ENCODE measurements at places on chromosomes 3 and 15.
A peak's percentile ranks its signal among the peaks of the same experiment; 100 is the strongest.

GRCh38 chr15:49863431-49864224 is 242.8 kb downstream of the DTWD1 start:
- no peak for DNase-seq

DNA sequence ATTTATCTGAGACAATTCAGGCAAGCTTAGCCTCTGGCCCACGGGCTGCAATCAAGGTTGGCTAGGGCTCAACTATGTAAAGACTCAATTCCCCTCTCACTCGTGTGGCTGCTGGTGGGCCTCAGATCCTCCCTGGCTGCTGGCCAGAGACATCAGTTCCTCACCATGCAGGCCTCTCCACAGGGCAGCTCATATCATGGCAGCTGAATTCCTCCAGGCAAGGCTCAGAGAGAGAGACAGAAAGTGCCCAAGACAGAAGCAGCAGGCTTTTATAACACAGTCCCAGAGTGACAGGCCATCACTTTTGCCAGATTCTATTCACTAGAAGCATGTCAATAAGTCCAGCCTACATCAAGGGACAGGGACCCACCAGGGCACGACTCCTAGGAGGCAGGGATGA is 63.2 kb downstream of the XXYLT1 start:
- DNase-seq, result no peak

DNA sequence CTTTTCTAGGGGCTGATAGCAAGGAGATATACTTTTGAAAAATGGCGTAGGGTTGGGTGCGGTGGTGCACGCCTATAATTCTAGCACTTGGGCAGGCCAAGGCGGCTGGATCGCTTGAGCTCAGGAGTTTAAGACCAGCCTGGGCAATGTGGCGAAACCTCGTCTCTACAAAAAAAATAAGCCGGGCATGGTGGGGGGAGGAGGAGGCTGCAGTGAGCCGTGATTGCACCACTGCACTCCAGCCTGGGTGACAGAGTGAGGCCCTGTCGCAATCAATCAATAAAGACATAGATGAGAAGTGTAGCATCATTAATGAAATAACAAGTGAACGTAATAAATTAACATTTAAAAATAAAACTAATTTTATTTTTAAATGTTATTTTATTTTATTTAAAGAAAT is 134.6 kb downstream of the SLCO3A1 start:
- DNase-seq, result no peak

GRCh38 chr3:5787861-5788488 is 600.5 kb downstream of the EDEM1 start:
- no peak for DNase-seq

- DNase-seq, result no peak
These were observed 311.4 kb downstream of the UNC13C start for GRCh38 chr15:54289590-54290136.

DNA sequence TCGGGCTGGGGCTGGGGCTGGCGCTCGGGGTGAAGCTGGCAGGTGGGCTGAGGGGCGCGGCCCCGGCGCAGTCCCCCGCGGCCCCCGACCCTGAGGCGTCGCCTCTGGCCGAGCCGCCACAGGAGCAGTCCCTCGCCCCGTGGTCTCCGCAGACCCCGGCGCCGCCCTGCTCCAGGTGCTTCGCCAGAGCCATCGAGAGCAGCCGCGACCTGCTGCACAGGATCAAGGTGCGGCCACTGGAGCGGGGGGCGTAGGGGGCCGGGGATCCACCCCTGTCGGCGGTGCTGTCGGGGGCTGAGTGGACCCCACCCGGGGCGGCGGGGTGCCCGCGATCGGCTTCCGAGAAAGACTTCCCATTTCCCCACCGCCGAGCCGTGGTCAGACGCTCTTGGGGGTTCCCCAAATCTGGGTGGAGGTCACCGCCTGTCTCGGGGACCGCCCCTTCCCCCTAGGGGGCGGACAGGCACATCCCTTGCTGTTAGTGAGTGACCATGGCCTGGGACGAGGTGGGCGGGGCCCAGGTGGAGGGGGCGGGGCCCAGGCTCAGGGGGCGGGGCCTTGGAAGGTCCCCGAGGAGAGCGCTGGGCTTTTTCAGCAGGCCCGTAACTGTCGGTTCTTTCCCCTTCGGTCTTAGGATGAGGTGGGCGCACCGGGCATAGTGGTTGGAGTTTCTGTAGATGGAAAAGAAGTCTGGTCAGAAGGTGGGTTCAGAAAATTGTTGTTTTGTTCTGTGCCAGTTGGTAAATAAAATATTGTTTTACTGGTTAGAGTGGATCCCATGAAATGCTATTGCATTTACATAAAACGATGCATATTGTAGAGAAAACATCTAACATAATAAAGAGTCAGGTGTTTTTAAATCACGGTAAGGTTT is 578 bp downstream of the LACTB start:
- DNase-seq, result peak; percentile 38

DNA sequence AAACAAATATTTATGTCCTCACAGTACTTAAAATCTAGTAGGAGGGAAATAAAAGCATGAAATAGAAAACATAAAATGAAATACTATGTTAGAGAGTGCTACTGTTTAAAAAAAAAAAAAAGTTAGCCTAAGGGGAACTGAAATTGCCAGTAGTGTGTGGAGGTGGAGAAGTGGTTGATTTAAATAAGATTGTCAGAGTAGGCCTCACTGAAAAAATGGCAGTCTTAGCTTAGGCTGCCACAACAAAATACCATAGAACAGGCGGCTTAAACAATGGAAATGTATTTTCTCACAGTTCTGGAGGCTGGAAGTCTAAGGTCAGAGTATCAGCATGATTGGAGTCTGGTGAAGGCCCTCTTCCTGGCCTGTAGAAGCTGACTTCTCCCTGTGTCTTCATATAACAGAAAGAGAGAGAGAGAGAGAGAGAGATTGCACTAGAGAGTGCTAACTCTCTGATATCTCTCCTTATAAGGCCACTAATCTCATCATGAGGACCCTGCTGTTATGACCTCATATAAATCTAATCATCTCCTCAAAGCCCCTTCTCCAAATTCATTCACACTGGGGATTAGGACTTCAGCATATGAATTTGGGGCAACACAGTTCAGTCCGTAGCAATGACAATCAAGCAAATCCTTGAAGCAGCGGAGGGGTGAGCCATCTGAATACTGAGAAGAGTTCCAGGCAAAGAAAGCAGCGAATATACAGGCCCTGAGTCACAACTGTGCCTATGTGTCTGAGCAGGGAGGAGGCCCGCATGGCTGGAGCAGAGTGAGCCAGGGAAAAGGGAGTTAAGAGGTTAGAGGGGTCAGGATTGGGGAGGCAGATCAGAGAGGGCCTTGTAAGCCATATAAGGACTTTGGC is 23.6 kb upstream of the LRRC34 start:
- DNase-seq, result no peak

DNA sequence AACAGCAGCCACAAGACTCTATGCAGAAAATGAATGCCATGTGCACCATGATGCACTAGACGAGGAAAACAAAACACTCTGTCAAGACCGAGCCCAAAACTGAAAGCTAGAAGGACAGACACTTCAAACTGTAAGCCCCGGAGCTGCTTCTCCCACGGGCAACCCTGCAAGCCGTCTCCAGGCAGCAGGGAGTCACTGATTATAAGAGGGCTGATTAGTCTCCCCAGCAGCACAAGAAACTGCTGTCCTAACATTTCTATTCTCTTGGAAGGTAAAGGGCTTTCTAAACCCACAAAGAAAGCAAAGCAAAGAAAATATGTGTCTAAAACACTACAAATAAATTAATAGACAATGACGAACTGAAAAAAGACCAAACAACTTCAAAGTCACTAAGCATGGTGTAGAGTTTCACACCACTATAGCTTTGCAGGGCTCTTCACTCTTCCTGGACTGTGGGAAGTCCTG is 15.5 kb downstream of the TBC1D2B start:
- DNase-seq, result no peak

- DNase-seq, result no peak
These were observed 1.9 kb upstream of the RAB43 start for GRCh38 chr3:129123314-129124060.

DNA sequence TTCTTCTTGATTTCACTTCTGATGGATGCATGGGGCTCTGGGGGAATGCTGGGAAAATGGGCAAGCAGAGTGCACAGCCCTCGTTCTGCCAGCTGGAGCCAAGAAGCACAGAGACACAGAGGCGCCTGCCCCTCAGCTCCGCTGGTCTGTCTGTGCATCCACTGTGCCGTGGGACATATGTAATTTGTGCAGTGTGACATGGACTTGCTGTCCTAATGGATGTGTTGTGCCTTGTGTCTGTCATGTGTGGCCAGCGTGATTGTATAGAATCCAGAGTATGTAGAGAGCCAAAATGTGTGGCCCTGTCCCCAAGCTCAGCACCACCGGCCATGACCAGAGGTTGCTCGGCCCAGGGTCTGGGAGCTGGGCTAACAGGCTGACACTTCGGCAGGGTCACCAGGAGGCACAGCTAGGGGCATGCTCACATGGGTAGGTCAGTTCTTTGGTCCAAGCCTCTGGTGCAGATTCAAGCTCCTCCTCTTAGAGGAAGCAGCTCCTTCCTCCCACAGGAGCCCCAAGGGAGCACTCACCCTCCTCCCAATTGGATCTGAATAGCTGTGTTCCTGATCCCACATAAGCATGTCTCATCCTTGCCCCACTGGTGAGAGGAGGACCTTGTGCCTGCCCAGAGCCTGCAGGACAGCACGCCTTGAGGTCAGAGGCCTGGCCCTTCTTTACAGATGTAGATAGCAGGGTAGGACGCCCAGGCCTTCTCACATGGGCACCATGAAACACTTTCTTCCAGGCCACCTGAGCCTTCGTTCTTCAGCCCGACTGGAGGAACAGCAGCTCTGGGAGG is 100.8 kb upstream of the ABHD17C start:
- DNase-seq, result no peak

All from keratinocyte (primary cell).